GOT3 (cell line): ENCODE measurements at places on chromosomes 2 and 18.

GRCh38 chr2:173323371-173323770 is 31.3 kb upstream of the CDCA7 start:
- DNase-seq, result no peak

GRCh38 chr2:155485141-155485842 is 786.8 kb downstream of the KCNJ3 start:
- no peak for DNase-seq

- no peak for DNase-seq
These were observed 881.8 kb upstream of the ID2 start for GRCh38 chr2:7800031-7800430.

DNA sequence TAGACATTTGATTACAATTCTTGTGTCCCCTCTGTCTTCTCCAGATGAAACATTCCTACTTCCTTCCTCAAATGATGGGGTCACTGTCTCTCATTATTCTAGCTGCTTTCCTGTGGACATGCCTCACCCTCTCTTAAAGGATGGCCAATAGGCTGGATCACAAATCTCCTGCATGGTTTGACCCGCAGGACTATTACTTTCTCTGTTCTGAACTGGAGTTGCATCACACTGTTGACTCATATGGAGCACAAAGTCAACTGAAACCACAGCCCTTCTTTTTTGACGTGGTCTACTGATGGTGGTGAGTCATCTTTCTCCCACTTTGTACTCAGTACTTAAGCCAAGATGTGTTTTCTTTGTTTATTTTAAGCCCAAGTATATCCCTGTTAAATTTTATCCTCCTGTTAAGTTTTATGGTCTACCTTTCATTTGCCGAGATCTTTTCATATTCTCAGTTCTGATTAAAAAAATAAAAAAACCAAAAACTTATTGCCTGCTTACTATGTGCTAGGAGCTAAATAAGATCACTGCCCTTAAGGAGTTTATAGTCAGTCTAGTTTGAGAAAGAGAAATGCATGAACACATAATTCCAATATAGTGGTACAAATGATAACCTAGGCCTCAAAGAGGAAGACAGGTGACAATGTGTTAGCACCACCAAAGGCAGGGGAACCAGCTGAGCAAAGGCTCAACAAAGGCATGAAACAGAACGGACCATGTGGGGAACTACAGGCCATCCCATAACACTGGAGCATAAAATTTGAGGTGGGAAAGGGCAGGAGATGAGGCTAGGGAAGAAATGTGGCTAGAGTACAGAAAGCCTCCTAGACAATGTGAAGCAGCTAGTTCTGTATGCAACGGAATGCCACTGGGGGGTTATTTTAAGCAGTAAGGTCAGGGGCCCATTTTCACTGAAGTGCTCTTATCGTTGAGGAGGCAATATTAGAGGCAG is 67.6 kb upstream of the ZFP36L2 start:
- peak; percentile 19 for DNase-seq

DNA sequence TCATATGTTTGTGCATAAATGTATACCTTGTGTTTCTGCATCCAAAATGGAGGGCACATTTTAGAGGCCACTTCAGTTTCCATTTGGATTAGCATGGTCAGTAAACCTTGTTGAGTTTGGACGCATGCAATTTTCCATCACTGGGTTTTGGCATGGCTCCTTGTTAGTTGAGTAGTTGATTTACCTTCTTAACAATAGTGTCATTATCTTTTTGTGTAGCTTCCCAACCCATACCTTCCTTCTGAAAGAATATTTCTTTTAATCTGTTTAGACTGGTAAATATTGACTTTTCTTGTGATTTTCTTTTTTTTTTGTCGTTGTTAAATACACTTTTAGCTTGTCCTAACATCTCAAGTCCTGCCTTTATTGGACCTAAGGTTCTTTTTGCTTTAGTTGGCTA is 15.5 kb downstream of the RPIA start:
- DNase-seq, result no peak

- DNase-seq, result no peak
These were observed 11.3 kb downstream of the NPAS2 start for GRCh38 chr2:100831158-100831750.

DNA sequence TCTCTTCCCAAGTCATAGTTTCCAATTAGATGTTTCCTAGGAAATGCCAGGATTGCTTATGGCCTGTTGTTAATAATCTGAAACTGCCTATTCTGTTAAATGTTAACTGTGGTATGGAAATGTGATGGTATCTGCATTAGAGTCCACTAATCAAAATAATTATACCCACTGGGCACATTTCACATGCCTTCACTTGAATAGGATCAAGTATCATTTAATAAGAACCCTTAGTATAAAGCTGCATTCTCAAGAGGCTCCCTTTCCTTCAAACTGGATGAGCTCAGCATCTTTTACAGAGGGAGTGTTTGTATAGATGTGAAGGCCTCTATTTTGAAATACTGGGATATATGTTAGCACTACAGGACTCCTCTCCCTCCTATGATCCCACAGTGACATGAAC is 477.2 kb upstream of the VRK2 start:
- no peak for DNase-seq

GRCh38 chr18:49884959-49885358 is 71.6 kb upstream of the ACAA2 start:
- no peak for DNase-seq

DNA sequence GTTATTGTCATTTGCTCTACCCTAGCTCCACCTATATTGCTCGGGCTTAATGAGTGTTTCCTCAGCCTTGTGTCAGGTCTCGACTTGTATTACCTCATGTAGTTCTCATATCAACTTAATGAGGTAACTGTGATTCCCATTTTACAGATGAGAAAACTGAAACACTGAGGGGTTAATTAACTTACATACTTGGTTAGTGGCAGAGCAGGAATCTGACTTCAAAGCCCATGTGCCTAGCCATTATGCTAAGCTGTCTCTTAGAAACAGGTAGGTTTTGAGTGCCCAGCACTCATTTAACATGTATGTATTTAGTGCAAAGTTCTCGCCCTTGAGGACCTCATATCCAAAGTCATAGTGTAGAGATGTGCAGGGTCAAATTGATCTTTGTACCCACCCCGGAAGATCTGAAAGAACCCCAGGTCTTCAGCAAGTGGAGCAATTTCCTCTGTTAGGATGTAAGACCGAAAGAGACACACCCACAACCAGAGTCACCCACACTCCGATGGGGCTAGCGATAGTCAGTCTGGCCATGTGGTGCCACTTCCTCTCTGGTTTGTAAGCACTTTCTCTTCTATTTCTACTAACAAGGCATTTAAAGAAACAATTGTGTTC is 121.0 kb upstream of the SLC39A10 start:
- no peak for DNase-seq

DNA sequence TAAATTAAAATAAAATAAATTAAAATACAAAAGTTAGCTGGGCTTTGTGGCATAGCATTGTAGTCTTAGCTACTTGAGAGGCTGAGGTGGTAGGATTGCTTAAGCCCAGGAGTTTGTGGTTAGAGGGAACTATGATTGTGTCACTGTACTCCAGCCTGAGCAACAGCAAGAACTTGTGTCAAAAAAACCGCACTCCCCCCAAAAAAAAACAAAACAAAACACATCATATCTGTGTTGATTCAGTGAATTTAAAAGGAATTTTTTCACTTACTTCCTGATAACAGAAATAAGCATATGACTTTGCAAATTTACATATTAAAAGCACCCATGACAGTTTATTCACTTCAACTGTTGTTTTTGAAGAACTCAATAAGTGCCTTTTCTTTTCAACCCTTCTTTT is 68.1 kb upstream of the PELI1 start:
- no peak for DNase-seq

- no peak for DNase-seq
These were observed 13.3 kb downstream of the PROC start for GRCh38 chr2:127431408-127432023.

GRCh38 chr2:182593394-182593975 is 122.6 kb upstream of the DNAJC10 start:
- DNase-seq, result no peak

DNA sequence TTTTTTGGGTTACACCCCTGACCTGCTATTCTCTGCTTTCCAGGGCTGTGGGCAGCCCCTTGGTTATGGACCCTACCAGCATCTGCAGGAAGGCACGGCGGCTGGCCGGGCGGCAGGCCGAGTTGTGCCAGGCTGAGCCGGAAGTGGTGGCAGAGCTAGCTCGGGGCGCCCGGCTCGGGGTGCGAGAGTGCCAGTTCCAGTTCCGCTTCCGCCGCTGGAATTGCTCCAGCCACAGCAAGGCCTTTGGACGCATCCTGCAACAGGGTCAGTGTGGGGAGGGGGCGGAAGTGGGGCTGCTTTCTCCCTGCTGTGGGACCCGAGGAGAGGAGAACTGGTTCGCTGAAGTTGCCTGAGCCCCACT is 9.7 kb upstream of the WNT10A start:
- DNase-seq, result no peak

- DNase-seq, result no peak
These were observed 131.5 kb downstream of the ATP9B start for GRCh38 chr18:79200546-79201268.

GRCh38 chr2:135650721-135651120 is 90.9 kb upstream of the UBXN4 start:
- no peak for DNase-seq

DNA sequence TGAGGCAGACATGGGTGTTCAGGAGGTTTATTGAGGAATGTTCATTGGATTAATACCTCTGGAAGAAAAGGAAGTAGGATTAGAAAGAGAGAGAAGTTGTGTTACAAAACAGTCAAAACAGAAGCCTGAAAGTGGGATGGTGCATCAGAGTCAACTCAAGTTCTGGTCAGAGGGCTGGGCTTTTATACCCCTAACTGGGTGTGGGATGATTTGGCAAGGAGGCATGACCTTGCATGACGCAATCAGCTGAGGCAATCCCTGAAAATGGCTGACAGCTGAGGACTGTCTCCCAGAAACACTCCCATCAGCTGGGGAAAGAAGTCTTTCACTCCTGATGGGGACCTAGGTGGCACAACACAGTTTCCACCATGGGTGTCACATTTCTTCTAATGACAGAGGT is 818.2 kb downstream of the SATB2 start:
- no peak for DNase-seq

GRCh38 chr2:70965506-70965905 is 12.9 kb upstream of the ANKRD53 start:
- no peak for DNase-seq

GRCh38 chr2:200373973-200374416 is 67.5 kb downstream of the SPATS2L start:
- DNase-seq, result no peak

GRCh38 chr2:117701365-117701764 is 113.1 kb upstream of the DDX18 start:
- DNase-seq, result no peak

DNA sequence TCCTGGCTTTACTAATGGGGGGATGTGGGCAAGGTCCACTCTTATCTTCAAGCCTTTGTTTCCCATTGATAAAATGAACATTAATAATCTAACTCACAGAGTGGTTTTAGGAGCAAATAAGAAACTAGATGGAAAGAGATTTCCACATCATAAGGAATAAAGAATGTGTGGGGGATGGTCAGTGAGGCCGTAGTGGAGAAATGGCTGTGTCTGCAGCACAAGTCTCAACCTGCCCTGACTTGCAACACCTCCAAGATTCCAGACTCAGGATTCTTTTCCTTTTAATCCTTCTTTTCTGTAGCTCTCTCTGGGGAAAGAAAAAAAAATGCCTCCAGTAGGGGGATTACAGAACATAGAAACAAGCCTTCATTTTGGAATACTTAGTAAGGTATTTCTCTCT is 124.2 kb upstream of the MEX3C start:
- no peak for DNase-seq

- DNase-seq, result no peak
These were observed 188.0 kb downstream of the CDH7 start for GRCh38 chr18:65938592-65939372.

GRCh38 chr2:217421834-217422233 is 562.0 kb upstream of the TNP1 start:
- no peak for DNase-seq

DNA sequence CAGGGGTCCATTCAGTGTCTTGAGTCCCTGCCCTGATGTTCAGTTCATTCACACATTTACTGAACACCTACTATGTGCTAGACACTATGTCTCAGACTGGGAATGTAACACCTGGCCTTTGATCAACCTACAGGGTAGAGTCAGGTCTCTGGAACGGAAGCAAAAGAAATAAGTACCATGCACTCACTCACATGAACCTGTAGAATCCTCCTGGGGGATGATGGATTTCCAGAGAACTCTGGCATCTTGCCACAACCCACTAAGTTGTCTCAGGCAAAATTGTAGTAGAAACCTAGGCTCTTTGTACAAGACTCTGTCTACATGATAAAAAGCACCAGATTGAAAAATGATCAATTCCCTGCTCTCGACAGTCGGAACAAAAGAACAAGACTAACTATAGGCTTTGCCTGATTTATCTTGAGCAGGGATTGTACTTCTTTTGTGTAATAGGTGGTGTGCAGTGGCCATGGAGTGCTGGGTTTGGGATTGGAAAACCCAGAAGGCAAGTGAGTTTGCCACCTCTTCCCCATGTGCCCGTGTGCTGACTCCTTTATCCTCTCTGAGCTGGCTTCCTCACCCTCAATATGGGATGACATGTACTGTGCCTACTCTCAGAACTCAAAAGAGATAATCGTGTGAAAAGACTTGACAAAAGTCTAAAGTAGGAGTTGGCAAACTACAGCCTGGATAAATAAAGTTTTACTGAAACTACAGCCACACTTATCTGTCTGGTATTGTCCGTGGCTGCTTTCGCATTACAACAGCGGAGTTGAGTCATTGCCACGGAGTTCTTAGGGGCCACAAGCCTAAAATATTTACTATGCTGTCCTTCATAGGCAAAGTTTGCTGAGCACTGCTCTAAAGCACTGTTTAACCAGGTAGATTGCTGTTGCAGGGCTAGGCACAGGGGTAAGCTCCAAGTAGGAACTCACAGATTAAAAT is 4.4 kb downstream of the CAPN14 start:
- DNase-seq, result no peak

DNA sequence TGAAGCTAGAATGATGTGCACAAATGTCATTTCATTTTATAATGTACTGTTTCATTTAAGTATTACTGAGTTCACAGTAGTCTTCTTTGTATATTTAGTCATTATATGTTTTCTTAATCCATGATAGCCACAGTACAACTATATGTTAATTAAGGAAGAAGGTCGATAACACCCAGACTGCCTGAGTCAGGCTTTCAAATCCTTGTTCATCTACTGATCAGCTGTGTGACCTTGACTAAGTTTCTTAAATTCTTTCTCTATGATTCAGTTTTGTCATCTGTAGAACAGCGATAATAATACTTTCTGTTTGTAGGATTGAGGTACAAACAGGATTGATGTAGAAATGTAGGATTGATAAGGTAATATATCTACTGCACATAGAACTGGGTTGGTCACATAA is 5.4 kb downstream of the GCC2 start:
- no peak for DNase-seq

GRCh38 chr2:66431846-66432587 is 2.9 kb upstream of the MEIS1 start:
- no peak for DNase-seq

GRCh38 chr2:119553687-119554344 is 9.6 kb downstream of the CFAP221 start:
- DNase-seq, result no peak

DNA sequence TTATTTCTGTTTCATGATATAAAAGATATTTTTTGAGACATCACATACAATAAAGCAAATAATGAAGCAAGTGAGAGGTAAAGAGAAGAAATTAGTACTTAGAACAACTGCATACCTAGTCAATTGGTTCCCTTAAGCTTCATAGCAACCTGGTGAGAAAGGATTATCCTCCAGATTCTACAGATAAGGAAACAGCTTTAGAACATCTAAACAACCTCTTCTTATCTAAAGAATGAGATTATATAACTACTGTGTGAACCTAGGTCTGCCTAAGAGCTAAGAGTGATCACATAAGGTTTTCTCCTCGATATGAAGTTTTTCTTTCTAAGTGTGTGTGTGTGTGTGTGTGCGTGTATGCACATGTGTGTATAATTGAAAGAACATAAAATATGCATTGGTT is 265.1 kb downstream of the NOL4 start:
- no peak for DNase-seq
